Stimulated activated CD4-positive, alpha-beta T cell treated with anti-CD3 and anti-CD28 coated beads, Interleukin-2, amount 100 ng/mL, for 24 hours (primary cell): ENCODE measurements at places on chromosomes 6 and 20.

- no peak for DNase-seq
These were observed 167.5 kb downstream of the VEGFA start for GRCh38 chr6:43937236-43938177.

GRCh38 chr6:16711546-16712254 lies 49.6 kb downstream of the ATXN1 start:
- DNase-seq = no peak

- DNase-seq = peak; percentile 58
These were observed 12.7 kb upstream of the BAK1 start for GRCh38 chr6:33592595-33593413.

DNA sequence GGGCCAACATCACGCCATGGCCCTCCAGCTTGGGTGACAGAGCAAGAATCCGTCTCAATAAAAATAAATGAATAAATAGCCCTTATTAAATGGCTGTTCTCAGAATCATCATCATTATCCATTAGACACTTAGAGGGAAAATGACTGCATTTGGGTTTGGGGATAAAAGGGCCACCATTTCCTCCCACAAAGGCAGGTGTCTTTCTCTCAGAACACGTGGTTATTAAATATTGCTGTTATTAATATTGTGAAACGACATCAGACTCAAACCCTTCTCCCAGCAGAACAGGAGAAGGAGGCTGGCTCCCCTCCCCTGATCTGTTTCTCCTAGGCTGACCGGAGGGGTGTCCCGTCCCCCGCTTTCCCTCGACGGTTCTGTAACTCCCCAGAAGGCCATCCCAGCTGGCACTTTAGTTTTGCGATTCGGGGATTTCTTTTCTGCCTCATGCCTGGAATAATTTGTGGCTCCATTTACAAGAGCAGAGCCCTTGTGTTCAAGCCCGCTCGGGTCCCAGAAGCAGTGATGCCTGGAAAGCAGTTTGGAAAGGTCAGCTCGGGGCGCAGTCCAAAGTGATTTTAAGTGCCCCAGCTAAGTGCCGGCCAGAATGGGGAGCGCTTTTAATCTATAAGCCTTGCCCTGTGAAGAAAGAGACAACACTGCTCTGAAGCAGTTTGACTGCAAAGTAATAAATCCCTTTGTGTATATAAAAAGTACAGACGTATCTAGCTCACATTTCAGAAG lies 41.9 kb downstream of the EYA2 start:
- no peak for DNase-seq

GRCh38 chr6:19410481-19410880 lies 426.7 kb upstream of the ID4 start:
- no peak for DNase-seq

GRCh38 chr20:38186788-38187221 lies 21.7 kb upstream of the TGM2 start:
- no peak for DNase-seq

GRCh38 chr20:44597516-44597915 lies 15.1 kb downstream of the PKIG start:
- no peak for DNase-seq

GRCh38 chr6:42239736-42240375 lies 22.2 kb upstream of the MRPS10 start:
- no peak for DNase-seq

DNA sequence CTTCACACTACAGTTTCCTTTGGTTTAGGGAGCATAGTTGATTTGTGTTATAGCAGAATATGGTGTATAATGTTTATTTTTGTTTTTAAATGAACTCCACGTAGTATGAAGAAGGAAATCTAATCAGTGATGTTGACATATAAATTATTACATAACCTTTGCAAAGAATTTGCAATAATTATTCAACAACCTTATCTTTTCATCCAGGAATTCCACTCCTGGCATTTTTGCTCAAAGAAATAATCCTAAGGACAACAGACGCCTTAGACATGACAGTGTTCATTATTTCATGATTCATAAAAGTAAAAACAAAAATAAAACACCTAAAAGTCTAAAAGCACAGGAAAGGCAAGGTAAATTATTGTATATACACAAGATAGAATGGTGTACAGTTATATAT lies 229.2 kb downstream of the EPM2A start:
- no peak for DNase-seq

DNA sequence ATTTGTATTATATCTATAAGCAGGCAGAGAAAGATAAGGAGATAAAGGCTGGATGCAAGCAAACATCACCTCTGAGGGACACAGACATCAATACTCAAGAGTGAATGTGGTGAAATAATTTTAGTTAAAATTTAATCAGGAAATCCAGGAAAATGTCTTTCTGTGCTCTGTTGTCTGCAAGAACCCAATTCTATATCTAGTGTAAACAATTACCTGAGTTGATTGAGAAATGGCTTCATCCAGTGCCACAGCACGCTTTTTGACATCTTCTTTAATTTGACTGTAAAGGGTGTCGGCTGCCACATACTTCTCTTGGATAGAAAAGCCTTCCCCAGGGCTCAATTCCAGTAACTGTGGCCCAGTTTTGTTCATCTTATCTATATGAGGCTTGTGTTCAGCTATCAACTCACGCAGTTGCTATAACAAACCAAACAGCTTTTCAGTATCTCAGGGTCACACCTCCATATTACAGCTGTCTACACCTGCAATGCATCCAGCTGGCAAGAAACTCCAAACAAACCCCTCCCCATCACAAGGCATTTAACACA lies 131.6 kb downstream of the DST start:
- DNase-seq = no peak

- DNase-seq = no peak
These were observed 2.3 kb upstream of the TREM1 start for GRCh38 chr6:41288754-41289129.

GRCh38 chr6:116364321-116364720 lies 6.4 kb upstream of the DSE start:
- no peak for DNase-seq

- DNase-seq = no peak
These were observed 32.7 kb downstream of the TGM2 start for GRCh38 chr20:38132156-38132909.

- no peak for DNase-seq
These were observed 33.0 kb downstream of the TRPC4AP start for GRCh38 chr20:35059612-35060011.

DNA sequence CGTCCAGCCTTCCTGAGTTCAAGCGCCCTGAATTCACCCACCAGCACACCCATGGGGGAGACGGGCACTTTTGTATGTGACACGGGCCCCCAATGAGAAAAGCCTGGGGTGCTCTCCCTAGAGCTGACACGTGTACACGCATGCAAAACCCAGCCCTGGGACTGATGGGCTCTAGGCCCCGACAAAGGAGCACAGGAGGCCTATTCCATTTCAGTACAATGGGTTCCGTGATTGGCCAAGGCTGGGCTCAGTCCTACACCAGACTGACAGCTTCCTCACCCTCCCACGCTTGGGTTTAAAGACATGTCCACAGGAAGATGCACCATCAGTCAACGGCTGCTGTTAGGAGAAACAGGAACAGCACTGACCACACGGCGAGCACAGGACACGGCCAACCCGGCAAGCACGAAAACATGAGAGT lies 8.8 kb downstream of the ZBTB46 start:
- DNase-seq = no peak
